Smooth muscle cell of the pulmonary artery (primary cell): ENCODE measurements at places on chromosomes 16 and 17. TPM values are rescaled to one million over a fixed set of nuclear protein-coding genes. Genes with fewer than 3 reads are reported as not detected.

Gene B4GALNT2
- 0.03 and 2.8 TPM in 2 replicates for total RNA-seq

Gene NPIPA2
- total RNA-seq, result 0.69 and 0.98 TPM in 2 replicates

Gene INCA1
- 0.23 and 0.46 TPM in 2 replicates for total RNA-seq

Gene OTOA
- under 0.01 and 0.07 TPM in 2 replicates for total RNA-seq

Gene CHMP1A
- 60.9 and 61.9 TPM in 2 replicates for total RNA-seq

Gene C1QTNF8
- 0.13 TPM in 1 of 2 replicates, not detected in the other for total RNA-seq

Gene NPB
- 0.39 and 0.92 TPM in 2 replicates for total RNA-seq

Gene FZD2
- 27.6 and 32.5 TPM in 2 replicates for total RNA-seq

Gene C16orf92
- total RNA-seq, result not detected in 2 replicates

Gene MYH1
- total RNA-seq, result not detected in 2 replicates

Gene TPSG1
- not detected in 2 replicates for total RNA-seq

Gene NXPH3
- 2.4 and 2.9 TPM in 2 replicates for total RNA-seq
